ENCODE measurements at places on chromosomes 7 and 10.

DNA sequence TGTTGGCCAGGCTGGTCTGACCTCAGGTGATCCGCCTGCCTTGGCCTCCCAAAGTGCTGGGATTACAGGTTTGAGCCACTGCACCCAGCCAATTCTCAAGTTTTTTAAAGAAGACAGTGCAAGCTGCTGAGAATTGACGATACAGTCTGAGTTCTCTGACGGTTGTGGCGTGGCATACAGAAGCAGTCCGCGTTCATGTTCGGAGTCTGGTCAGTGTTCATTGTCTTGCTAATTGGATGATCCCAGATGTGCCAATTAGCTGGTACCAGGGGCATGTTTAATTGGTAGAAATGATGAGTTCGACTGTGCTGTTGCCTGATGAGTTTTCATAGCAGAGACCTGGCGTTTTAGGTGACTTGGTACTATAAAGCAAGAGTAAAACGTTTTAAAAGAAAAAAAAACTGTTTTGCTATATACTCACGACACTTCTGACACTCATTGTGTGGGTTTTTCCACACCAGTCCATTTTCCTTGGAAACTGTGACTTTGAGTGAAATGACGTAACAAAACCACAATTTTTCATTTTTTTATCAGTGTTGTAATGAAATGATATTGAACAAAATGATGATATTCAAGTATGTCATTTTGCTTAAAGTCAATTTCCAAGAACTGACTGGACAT lies 32.3 kb downstream of the CAMK1D start:
- H3K27ac ChIP-seq, result no peak overlapping the region
- no peaks in the 10 kb centered on the region for H3K27me3 ChIP-seq
- H3K4me3 ChIP-seq, result no peak overlapping the region
- DNase-seq, result no peak
- H3K4me1 ChIP-seq, result peaks cover 6% of the 10 kb centered on the region

DNA sequence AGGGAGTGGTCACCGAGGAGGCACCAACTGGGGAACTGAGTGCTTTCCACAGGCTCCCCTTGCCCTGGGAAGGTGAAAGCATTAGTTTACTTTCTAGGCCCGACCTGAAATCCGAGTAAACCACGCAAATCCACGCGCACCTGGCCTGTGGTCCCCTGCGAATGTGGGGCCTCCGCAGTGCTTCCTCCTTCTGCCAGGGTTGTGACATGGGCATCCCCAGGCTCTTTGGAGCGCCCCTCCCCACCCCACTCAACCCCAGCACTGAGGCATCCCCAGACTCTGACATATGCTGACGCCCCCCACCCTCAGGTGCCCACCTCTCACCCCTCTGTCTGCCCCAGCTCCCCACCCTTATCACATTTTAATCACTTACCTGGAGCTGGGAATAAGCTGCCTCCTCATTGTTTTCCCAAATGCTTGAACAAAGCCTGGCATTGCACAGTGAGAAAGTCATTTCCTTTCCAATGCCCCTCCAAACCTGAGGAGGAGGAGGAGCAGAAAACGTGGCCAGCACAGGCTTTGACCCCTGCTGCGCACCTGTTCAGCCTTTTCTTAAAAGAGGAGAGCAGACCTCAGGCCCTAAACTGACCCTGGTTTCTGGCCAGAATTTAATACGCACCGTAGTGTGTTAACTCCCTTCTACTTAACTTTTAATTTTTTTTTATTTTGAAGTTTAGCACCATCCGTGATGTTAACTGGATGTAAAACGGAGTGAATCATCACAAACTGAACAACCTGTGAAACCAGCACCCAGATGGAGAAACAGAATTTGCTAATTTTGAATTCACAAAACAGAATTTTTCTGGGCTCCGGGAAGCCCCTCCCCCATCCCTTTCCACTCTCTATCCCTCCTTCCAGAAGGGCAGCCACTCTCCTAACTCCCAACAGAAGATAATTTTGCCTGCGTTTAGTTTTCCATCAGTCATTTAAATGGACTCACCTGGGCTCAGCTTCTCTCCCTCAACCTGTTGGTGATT lies 129.4 kb downstream of the WDR11 start:
- H3K27ac ChIP-seq, result no peak overlapping the region
- peaks cover 53% of the 10 kb centered on the region for H3K27me3 ChIP-seq
- no peak for DNase-seq
- H3K36me3 ChIP-seq, result no peaks in the 10 kb centered on the region

DNA sequence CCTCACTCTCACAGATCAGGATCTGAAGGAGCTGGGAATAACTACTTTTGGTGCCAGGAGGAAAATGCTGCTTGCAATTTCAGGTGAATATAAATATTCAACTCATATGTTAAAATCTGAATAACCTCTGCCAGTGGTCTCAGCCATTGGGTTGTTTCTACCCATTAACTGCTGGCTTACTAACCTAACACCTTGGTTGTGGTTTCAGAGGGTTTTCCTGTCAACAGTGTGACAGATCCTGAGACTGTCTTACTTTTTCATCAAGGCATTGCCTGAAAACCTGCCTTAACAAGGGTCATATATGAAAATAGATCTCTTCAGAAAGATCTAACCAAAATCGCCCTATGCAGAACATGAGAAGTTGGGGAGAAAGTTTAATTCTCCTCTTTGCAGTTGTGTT lies 307.7 kb downstream of the BICC1 start:
- no peak for DNase-seq
- no peak overlapping the region for H3K4me3 ChIP-seq
- H3K27me3 ChIP-seq, result no peaks in the 10 kb centered on the region
- H3K36me3 ChIP-seq, result no peaks in the 10 kb centered on the region

DNA sequence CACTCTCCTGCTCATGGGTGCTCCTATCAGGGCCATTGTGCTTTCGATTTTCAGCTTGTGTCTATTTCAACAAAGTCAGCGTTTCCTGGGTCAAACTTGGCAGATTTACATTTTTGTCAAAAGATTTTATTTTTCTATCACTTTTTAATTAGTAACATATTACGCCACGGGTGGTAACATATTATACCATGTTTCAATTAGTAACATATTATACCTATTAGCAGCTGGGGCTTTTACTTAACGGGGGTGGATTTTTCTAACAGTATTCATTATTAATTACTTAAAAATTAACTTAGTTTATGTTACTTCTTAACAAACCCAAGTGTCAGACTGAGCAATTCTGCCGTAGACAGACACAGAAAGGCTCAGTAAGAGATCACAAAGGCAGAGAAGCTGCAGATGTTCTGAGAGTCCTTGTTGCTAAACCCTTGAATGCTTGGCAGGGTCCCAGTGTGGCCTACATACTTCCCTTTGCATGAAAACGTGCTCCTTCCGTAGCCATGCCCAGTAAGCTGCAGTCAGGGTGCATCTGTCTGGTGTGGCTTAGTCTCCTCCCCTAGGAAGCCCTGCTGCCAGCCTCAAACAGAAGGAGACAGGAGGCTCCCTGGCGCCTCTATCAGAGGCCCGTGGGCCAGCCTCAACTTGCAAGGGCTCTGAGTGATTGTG lies 263.1 kb upstream of the CXCL12 start:
- no peak for DNase-seq
- no peak overlapping the region for H3K27ac ChIP-seq
- H3K4me3 ChIP-seq, result no peak overlapping the region
- no peaks in the 10 kb centered on the region for H3K27me3 ChIP-seq

- no peak overlapping the region for H3K4me3 ChIP-seq
- DNase-seq, result no peak
These were observed 279.8 kb downstream of the CAMK1D start for GRCh38 chr10:12628964-12629766.

GRCh38 chr7:105618016-105618296 lies 36.7 kb upstream of the EFCAB10 start:
- H3K27ac ChIP-seq, result no peak overlapping the region
- H3K4me3 ChIP-seq, result no peak overlapping the region
- H3K27me3 ChIP-seq, result no peaks in the 10 kb centered on the region
- DNase-seq, result no peak

Data from central memory CD8-positive, alpha-beta T cell (primary cell).